ENCODE measurements at places on chromosomes 16 and 17.

DNA sequence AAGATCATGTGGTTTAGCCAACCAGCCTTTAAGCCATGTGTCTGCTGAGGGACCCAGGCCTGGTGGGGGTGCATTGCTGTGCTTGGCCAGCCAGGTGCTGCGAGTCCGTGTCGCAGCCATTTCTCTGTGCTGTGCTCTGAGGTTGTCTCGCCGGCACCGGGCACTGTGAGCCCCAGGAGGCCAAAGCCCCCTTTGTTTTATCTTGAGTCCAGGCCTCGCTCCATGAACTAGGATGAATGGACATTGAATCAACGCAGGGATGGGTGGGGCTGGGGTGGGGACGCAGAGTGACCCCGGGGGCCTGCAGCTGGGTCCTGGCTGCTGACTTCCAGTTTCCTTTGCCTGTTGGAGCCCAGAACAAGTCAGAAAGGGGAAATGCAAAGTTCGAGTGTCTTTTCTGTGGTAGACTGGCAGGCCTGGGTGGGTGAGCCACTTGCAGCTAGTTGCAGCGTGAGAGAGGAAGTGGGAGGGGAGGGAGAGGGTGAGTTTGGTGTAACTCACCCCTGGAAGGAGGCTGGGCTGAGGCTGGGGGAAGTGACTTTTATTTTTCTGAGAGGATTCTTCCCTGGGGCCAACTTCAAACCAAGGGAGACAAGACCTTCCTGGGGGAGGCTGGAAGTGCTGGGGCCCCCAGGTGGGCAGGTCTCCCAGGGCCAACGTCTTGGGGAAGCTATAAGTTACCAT, 324.7 kb downstream of the SEC14L1 start:
- peak; percentile 69 for DNase-seq

DNA sequence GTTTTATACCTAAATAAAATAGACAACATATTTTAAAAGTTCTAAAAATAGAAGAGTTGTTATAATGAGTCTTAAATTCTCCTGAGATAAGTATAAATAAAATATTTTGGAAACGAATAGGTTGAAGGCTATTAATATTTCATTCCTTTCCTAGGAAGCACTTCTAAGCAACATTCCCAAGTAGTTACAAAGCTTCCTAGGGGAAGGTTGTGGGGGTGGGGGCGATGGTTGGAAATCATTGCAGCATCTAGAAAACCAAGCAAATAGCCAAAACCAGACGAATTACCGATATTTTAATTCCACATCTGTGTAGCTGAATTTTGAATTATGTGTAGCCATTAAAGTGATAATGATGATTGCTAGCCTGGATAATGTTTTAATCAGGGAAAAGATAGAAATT, 26.9 kb downstream of the PTRH2 start:
- DNase-seq, result no peak

DNA sequence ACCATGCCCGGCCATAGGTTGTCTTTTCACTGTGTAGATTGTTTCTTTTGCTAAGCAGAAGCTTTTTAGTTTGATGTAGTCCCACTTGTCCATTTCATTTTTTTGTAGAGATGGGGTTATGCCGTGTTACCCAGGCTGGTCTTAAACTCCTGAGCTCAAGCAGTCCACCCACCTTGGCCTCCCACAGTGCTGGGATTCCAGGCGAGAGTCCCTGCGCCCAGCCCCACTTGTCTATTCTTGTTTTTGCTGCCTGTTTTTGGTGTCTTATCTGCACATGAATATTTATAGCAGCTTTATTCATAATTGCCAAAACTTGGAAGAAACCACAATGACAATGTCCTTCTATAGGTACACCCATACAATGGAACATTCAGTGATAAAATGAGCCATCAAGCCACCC, 18.8 kb upstream of the SBK1 start:
- DNase-seq, result no peak

DNA sequence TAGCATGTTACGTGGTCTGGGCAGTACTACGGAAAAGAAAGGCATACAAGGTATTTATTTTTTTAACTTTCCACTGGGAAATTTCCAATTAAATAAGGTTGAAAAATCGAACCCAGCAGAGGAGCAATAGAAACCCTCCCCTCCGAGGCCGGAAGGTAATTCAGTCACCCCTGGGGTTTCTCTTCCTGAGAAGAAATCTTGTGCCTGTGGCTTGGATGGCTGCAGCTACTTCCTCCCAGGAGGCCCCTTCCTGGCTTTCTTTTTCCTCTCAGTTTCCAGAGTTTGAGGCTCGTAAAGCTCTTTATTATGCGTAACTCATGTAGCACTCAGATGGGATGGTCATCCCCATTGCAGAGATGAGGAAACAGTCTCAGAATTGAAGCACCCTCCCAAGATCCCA, 140.3 kb downstream of the ASIC2 start:
- no peak for DNase-seq

GRCh38 chr16:3085868-3086595, 13.1 kb downstream of the ZSCAN10 start:
- no peak for DNase-seq

DNA sequence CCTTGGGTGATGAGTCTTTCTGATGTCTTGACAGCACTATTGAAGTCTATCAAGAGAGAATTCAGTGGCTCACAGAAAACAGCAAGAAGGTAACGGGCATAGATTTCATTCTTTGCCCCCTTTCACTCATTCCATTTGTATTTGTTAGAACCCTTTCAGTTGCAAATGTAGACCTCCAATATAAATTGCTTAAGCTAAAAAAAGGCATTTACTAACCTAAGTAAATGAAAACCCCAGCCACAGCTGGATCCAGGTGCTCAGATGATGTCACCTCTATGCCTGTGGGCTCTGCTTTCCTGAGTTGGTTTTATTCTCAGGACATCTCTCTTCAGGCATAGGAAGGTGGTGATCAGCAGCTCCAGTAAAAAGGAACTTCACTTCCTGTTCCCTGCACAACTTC, 11.1 kb downstream of the VWA3A start:
- no peak for DNase-seq

- DNase-seq, result peak; percentile 81
Observed at GRCh38 chr17:31696184-31696602, 162.9 kb downstream of the COPRS start.

Data from left cardiac atrium (tissue), 4 donors.